NCI-H226 (cell line): ENCODE measurements at places on chromosomes 3 and 15.
A peak's percentile ranks its signal among the peaks of the same experiment; 100 is the strongest.

- DNase-seq: no peak
These were observed 7.3 kb upstream of the FURIN start for GRCh38 chr15:90860942-90861675.

GRCh38 chr15:36079021-36079420 is 500.4 kb upstream of the CDIN1 start:
- DNase-seq: no peak

DNA sequence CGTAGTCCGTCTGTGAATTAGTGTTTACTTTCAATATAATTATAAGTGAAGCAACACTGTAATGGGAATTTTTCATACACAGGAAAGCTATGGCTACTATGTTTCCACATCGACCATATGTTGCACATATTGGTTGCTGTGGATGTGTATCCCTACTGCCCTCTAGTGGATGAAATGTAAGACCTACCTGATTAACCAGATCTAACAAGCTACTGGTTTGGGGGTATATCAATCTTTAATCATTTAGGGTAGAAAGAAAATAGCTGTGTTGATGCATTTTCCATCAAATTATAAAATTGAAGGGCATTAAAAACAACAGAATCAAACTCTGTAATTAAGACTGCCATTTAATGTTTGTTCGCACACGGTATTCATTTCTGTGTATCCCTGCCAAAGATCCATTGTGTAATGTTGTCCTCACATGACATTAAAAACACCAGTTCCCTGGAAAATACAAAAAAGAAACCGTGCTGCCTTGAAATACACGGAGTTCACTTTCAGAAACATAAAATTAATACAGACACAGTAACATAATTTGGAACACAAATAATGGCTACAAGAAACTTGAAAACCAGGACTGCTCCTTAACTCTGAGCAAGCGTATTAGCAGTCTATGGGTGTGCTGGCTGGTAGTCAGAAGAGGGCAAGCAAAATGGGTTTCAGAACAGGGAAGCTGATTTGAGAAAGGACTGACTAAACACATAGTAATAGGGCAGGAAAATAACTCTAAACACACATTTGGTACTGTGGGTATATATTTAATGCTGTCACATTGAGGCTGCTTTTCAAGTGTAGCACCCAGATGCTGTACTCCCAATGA is 125.1 kb downstream of the TIGIT start:
- peak; percentile 37 for DNase-seq

- peak; percentile 89 for DNase-seq
These were observed 63.0 kb downstream of the CHSY1 start for GRCh38 chr15:101188637-101189408.

DNA sequence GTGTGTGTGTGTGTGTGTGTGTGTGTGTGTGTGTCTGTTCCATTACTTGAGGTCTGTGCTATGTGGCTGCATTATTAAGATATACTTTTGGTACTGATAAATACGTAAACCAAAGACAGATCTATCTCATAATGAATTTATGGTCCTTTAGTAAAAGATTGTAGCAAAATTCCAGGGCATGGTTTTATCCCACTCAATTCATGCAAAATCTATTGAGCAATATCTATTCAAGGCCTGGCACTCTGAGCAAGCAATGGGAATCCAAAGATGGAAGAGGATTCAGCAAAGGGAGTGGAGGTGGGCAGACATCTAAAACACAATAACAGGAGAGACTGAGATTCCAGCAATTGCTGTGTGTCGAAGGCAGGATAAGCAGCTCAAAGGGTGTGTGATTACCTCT is 86.8 kb downstream of the RFTN1 start:
- peak; percentile 37 for DNase-seq

DNA sequence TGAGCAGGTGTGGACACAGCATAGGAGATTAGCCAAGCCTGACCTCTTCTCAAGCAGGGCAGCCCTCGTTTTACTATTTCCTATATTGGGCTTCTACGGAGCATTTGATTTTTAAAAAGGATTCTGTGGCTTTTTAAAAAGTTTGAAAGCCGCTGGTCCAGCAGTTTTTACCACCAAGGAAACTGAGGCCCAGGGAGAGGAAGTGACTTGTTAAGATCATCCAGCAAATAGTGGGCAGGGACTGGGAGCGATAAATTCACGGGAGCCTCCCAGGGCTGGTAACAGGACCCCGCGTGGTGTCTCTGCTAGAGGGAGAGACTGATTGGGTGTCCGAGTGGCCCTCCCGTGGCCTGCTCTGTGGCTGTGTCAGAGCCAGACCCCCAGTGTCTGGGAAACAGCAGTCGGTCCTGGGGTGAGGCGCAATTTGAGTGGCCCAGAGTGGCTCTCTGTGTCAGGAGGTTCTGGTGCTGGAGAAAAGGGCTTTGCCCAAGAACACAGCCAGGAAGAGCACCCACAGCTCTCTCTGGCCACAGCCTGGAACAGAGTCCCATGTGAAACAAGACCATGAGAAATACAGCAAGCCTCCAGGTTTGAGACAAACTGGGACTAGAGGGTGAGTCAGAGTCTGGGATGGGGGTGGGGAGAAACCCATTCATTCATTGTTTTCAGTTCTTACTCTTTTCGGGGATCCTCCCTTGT is 4.2 kb downstream of the FURIN start:
- DNase-seq: no peak

- DNase-seq: peak; percentile 85
These were observed 966 bp upstream of the PKM start for GRCh38 chr15:72231833-72232478.

GRCh38 chr3:184471439-184471838 is 90.1 kb upstream of the EPHB3 start:
- DNase-seq: no peak

DNA sequence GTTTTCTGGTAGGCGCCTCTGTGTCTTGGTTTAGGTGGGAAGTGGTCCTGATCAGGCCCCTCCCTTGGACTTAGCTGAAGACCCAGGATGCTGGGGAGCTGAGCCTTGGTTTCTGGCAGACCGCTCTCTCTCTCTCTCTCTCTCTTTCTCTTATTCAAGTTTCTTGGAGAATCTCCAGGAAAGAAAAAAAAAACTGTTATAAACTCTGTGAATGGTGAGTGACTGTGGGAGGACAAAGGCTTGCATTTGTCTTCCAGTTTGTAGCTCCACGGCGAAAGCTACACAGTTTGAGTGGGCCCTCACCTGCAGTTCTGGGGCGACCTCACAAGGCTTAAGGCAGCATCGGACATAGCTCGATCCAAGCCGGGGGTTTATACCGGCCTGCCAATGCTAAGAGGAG is 7.5 kb downstream of the DET1 start:
- no peak for DNase-seq

DNA sequence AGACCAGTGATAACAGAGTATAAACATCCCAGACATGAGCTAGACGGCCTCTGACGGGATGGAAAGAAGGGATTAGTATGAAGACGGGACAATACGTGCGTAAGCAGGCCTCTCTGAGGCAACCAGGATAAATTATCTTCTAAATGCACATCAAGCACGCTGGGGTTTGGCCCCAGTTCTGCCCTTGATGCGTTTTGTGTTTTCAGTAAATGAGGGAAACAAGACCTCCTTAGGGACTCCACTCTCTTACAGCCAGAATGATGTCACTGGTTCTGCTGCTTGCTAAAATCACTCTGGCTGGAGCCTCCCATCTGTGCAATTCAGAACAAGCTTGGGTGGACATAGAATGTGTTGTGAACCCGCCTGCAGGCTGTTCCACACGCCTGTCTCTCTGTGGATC is 156.0 kb upstream of the MCTP2 start:
- no peak for DNase-seq

GRCh38 chr3:190582667-190583066 is 68.8 kb downstream of the IL1RAP start:
- no peak for DNase-seq

- DNase-seq: no peak
These were observed 210.9 kb upstream of the KCNMB2 start for GRCh38 chr3:178325330-178325729.

DNA sequence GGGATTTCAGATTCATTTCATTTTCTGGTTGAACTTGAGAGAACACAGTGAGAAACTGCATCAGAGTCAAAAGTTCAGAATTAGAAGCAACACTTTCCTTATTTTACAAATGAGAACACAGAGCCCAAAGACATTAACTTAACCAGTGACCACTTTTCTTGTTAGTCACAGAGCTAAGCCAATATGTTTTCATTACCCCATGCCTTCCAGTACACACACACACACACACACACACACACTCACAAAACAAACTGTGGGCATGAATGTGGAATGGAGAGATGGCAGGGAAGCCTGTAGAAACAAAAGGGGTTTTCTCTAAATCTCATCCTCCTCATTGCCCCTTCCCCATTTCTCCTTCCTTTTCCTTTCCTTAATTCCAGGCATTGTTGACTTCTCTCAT is 267.4 kb upstream of the GADL1 start:
- no peak for DNase-seq

DNA sequence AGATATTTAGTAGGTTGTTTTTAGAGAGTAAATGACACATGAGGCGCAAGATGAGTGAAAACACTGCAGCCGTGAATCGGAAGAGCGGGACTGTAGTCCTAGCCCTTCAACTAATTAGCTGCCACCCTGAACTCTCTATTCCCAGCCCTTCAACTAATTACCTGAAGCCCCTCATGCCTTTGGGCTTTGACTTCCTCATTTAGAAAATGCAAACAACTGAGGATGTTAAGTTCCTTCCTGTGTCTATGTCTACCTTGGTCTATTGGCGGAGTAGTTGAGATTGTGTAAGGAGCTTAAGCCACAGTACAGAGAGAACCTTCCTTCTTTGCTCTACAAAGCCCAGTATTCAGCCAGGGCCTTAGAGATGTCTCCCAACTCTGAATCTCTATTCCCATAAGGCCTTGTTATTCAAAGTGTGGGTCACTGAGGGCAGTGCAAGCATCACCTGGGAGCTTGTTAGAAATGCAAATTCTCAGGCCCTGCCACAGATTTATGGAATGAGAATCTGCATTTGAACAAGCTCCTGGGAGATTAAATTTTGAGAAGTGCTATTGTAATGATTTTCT is 71.8 kb upstream of the SCN5A start:
- DNase-seq: no peak

DNA sequence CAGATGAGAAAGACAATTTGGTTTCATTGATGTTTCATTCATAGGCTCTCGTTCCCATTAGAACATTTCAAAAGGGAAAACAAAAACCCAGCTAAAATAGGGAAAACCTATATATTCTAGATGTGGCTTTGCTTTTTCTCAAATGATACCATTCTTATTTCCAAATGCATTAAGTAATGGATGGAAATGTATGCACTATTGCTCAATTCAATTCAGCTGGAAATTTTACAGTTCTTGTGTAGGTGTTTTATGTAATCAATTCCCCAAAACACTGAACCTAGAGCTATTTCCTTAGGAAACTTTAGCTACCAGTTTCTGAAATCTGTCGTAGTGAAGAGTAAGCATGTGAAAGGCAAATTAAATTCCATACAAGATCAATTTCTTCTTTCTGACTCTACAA is 11.7 kb downstream of the IL1RAP start:
- no peak for DNase-seq

- DNase-seq: peak; percentile 70
These were observed 15.8 kb downstream of the SLC9A9 start for GRCh38 chr3:143832433-143832832.

DNA sequence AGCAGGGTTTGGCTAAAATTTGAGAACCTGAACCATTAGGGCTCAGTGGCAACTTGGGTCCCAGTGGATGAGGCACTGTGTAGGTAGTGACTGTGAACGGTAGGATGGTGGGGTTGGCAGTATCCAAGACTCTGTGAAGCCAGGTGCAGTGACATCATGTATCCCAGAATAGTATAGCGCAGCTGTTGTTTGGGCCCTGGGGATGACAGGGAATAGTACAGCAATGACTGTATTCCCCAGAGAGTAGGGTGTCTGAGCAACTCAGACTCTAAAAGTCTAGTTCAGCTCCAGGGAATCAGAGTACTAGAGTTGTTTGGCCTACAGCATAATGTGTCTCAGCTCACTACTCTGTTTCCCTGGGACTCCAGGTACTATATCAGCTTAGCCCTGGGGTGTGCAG is 20.7 kb upstream of the PPP2R3A start:
- no peak for DNase-seq

- DNase-seq: no peak
These were observed 36.4 kb downstream of the DNAH1 start for GRCh38 chr3:52352566-52352965.

GRCh38 chr3:124684459-124684858 is 45.8 kb upstream of the UMPS start:
- DNase-seq: no peak

DNA sequence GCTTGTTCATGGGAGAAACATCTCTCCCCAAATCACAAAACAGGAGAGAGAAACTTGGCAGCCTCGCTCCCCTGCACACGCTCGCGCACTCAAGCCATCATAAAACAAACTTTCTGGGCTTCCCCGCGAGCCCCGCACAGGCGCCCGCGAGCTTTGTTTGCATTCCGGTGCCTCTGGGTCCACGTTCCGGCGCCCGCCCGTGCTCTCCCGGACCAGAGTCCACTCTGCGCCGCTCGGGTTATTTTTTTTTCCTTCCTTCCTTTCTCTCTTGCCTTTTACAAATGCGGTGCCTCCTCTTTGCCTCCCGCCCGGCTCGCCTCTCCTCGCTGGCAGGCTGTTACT is 363 bp downstream of the MAGI1 start:
- no peak for DNase-seq

- DNase-seq: no peak
These were observed at the start of gene FBLN2 for GRCh38 chr3:13548696-13549622. TSS of gene FBLN2 (plus strand) at chr3:13549125. CDS start at chr3:13570356, 21,231 bp downstream.

DNA sequence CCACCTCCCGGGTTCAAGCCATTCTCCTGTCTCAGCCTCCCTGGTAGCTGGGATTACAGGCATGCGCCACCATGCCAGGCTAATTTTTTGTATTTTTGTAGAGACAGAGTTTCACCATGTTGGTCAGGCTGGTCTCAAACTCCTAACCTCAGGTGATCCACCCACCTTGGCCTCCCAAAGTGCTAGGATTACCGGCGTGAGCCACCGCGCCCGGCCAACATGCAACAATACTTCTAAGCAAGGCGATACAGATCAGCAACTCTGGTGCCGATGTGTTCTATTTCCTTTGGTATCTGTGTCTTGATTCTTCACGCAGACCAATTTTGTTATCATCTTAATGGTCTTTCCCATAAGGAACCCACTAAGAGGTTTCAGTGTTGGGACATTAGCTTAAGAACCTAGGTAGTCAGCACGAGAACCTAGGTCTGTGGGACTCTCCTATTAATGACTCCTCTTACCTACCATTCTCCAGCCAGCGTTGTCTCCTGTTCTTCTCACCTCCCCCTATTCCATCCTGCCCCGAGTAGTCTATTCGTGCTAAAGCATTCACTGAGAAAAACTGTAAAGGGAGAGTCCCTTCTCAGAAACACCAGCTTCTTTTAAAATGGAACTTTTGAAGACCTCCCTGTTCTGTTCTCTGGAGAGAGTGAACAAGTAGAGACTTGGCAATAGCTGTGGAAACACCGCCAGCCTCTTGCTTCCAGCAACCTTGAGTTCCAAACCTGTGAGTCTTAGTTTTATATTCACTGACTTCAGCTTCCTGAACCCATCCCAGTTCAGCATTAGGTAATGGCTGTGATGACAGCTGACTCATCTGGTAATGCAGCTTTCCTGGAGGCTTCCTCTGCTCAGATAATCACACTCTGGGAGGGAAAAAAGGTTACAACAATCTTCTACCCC is 61.2 kb downstream of the TSC22D2 start:
- DNase-seq: peak; percentile 99
